ENCODE measurements at places on chromosomes 6 and 20.
A peak's percentile ranks its signal among the peaks of the same experiment; 100 is the strongest.

- peak; percentile 87 for DNase-seq
Observed at GRCh38 chr20:45095805-45096238, 5.1 kb downstream of the KCNS1 start.

GRCh38 chr6:49233483-49233882 lies 229.6 kb downstream of the MMUT start:
- DNase-seq = no peak

GRCh38 chr6:572596-573265 lies 84.2 kb downstream of the HUS1B start:
- DNase-seq = no peak

DNA sequence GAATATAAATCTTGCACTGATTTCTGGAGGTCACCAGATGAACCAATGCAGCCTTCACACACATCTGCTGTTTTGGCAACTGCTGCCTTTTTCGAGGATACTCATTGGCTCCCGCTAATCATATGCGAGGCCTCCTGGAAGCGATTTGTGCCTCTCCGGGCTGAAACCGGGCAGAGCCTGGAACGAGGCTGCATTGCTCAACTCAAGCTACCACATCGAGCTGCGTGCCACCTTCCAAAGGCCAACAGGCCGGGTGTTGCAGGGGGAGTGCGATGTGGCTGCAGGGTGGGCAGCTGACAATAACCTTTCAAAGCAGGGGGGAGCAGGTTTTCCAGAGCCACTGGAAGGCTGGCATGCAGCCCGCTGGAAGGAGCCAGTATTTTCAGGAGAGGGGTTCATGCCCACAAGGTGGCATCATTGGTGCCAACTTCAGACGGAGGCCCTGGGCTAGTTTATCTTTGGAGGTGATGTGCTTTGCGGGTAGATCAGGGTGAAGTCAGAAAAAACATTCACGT lies 122.6 kb upstream of the IFNGR1 start:
- DNase-seq = no peak

GRCh38 chr20:20293691-20294385 lies 74.1 kb upstream of the INSM1 start:
- no peak for DNase-seq

- no peak for DNase-seq
Observed at GRCh38 chr6:149060300-149060984, 257.1 kb upstream of the TAB2 start.

DNA sequence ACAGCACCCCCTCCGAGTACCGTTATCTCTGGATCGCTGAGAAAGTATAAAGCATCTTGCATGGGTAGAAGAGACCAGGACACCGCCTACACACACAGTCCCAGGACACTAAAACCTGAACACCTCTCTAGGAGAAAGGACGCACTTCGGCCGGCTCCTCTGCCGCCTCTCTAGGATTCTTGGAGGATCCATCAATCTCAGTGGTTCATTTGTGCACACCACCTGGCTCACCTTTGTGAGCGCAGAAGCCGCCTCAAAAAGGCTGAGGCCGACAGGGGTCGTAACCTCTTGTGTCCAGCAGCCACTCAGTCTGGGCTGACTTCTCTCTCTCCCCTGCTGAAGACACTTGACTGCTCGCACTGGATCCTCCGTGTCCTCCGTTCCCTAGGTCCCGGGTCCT lies 13.5 kb downstream of the ZSCAN23 start:
- no peak for DNase-seq

All from Caco-2 (cell line).